ENCODE measurements at places on chromosomes 1 and 21.

GRCh38 chr1:45543581-45544417, 6.8 kb upstream of the AKR1A1 start:
- DNase-seq, result no peak

- no peak for DNase-seq
These were observed 10.9 kb downstream of the C1orf216 start for GRCh38 chr1:35707601-35708440.

- DNase-seq, result no peak
These were observed 30.0 kb downstream of the WNT3A start for GRCh38 chr1:228036701-228037231.

DNA sequence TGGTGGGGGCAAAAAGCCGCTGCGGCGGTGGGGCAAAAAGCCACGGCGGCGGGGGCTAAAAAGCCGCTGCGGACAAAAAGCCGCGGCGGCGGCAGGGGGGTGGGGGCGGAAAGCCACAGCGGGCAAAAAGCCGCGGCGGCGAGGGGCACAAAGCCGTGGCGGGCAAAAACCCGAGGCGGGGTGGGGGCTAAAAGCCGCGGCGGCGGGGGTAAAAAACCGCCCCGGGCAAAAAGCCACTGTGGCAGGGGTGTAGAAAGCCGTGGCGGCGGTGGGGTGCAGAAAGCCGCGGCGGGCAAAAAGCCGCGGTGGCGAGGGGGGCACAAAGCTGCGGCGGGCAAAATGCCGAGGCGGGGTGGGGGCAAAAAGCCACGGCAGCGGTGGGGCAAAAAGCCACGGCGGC, 3901.8 kb downstream of the SRGAP2C start:
- no peak for DNase-seq

DNA sequence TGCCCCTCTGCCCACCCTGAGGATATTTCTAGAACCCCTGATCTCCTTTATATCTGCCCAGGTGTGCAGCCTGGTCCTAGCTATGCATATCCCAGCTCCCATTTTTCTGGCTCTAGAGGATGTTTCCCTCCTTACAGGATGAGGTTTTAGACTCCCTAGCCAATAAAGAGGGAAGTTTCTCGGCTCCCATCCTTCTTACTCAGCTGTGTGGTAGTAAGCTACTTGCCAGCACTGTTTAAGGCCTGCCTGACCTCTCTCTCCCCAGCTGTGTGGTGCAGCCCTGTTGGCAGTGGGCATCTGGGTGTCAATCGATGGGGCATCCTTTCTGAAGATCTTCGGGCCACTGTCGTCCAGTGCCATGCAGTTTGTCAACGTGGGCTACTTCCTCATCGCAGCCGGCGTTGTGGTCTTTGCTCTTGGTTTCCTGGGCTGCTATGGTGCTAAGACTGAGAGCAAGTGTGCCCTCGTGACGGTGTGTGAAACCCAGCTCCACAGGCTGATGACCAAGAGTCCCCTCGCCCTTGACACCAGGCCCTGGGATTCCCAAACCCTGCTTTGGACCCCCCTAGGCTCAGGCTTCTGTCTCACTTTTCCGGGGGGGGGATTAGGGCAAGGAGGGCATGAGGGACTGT, 7.8 kb upstream of the P3R3URF start:
- no peak for DNase-seq

GRCh38 chr1:151325646-151326429, 1.4 kb downstream of the PI4KB start:
- no peak for DNase-seq

GRCh38 chr1:79235301-79236002, 228.9 kb upstream of the ADGRL4 start:
- no peak for DNase-seq

- DNase-seq, result no peak
These were observed 8.3 kb upstream of the DIPK1A start for GRCh38 chr1:92969517-92969916.

- DNase-seq, result no peak
These were observed at the start of gene CCDC28B for GRCh38 chr1:32200226-32201010. TSS of gene CCDC28B (plus strand) at chr1:32200595. CDS start at chr1:32201936, 1,341 bp downstream.

DNA sequence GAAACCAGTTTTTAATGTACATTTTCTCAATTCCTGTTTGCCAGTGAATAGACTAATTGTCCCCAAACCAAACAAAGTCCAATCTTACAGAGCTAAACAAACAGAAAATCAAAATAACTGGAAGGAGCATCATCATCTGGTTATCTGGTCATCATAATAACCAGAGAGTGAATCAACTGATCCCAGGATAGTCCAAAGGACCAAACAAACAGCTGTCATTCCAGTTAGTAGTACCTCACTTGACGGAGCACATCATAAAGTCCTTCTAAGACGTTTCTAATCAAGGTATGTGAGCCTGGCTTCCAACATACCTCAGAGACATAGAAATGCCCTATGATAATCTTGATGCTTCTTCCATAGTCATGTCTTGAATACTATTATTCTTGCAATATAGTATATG, 240.5 kb downstream of the LTN1 start:
- no peak for DNase-seq

GRCh38 chr1:117364240-117364639, 3.0 kb upstream of the MAN1A2 start:
- no peak for DNase-seq

DNA sequence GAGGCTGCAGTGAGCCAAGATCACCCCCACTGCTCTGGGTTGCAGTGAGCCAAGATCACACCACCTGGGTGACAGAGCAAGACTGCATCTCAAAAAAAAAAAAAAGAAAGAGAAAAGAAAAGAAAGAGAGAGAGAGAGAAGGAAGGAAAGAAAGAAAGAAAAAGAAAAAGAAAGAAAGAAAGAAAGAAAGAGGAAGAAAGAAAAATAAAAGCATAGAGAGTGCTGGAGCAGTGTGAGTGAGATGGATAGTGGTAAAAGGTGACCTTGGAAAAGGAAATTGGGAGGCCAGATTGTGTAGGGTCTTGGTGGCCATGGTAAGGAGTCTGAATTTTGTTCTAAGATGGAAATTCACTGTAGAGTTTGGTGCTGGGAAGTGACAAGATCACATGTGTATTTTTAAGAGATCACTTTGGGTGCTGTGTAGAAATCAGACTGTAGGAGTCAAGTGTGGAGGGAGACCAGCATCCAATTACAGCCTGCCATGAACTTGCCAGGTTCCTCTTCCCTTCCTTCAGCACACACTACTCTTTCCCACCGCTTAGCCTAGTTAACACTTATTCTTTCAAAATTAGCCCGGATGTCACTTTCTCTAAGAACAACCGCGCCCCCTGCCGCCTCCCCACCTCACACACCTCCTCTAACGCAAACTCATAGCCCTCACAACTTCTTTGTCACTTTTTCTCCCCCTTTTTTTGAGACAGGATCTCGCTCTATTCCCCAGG, 17.9 kb downstream of the MTX1 start:
- DNase-seq, result no peak

- DNase-seq, result no peak
These were observed 187.3 kb downstream of the SLC44A5 start for GRCh38 chr1:75423616-75424015.

GRCh38 chr1:93108335-93108734, 29.3 kb downstream of the MTF2 start:
- DNase-seq, result no peak

DNA sequence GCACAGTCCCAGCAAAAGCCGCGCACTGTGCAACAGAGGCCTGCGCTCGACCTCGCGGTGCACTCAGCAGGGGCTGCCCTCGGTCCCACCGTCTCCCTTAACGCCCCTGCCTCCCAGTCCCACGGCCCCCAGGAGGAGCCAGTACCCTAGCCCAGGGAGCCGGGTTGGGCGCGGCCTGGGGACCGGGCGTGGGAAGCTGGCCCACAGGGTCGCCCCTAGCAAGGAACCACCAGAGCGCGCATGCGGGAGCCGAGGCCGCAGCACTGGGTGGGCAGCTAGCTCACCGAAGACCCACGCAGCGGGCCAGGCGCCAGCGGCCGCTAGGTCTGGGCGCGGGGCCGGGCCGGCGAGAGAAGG, 21.6 kb upstream of the ZNF678 start:
- no peak for DNase-seq

GRCh38 chr21:34510148-34511142, 1.6 kb downstream of the KCNE1 start:
- no peak for DNase-seq

DNA sequence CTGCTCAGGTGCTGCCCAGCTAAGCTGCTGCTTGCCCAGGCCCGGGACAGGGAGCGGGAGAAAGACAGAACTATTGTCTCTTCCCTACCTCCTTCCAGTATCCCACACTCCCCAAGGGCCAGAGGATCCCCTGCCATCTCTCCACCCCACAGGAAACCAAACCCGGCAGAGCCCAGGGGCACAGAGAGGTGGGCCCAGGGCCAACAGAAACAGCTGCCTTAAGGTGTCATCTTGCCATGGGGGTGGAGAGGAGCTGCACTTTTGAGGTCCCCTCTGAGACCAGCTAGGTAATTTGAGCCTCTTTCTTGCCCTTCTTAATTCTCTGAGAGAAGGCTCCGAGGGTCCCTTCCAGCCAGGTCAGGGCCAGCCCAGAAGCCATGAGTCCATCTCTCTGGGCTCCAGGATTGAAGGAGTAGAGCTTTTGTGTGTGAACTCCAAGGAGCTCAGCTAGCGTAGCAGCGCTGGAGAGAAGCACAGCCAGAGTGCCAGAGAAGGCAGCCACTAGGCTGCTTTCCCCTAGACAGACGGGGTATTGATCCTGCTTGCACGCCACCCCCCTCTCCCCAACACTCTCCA, 9.7 kb upstream of the GPR61 start:
- DNase-seq, result no peak

GRCh38 chr1:51032936-51033335, 62.9 kb downstream of the CDKN2C start:
- DNase-seq, result no peak

DNA sequence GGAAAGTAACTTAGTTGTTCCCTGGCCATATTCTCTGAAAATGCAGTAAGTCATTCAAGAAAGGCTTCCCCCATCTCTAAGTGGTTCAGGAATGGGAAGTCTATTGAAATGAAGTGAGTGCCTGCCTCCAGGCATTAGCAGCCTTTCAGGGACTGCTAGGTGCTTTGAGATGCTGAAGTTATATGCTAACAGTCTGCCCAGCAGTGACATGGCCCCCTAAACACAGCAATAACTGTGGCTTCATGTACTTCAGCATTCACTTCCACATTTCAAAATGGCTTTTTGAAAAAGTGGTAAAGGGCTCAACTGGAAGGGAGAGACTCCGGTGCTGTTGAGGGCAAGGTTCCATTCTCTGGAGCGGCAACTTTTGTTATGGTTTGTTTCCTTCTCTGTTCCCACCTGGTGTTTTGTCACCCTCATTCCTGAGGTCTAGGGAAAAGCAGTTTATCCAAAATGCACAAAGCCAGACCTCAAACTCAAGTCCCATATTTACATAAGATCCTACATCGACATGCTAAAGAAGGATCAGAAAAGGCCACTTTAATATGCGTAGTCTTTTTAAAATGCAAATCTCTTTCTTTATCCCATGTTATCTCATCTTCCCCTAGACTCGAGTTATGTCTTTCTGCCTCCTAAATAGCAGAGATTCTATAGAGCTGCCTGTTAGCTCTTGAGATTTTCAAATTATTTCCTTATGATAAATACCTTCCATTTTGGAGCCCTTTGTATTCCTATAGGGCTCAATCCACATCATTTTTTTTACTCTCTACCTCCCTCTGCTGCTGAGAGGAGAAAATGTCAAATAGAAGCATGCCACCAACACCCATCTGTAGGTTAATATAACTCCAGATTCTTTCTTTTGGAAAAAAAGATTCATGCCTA, 34.2 kb upstream of the LRRC8C start:
- no peak for DNase-seq

DNA sequence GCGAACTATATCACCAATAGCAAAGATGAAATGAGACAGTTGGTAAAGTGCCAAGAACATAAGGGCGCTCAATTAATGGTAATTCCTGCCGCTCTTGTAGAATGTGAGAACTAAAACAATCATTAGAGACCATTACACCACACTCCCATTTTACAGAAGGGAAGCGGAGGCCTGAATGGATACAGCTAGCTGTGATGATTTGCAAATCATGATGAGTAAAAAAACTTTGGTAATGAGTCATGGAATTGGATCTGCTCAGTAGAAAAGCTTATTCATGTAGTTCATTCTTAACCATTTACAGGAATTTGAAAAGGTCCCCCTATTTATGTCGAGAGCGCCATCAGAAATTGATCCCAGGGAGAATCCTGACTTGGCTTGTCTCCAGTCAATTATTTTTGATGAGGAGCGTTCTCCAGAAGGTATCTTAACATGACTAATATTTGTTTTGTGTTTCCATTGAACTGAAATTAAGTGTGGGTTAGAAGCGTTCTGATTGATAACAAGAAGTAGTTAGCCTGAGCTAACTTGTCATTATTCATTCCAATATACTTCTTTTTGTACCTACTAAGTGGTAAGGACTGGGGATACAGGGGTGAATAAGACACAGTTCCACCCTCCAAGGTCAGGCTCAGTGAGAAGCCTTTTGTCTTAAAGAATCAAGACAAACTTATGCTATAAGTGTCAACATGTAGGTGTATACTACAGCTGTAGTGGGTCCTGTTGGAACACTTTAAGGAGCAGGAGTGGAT, 812 bp downstream of the TTC4 start:
- DNase-seq, result no peak

- DNase-seq, result no peak
These were observed 101.0 kb downstream of the DENND1B start for GRCh38 chr1:197674286-197674685.

DNA sequence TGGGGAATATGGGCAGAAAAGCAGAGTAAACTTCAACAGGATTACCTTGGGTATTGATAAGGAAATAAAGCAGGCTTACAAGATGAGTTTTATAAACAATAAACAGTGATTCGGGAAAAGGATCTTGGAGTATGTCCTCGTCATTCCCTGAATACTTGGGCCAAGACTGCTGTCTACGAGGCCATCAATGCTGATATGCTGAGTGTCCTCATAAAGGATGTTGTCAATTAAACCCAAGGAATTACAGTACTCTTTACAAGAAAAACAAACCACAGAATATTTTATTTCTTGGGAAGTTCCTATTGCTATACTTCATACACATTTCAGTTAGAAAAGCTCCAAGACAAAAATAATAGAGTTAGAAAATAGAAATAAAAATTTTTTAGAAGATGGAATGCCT, 34.9 kb downstream of the ATP1B1 start:
- no peak for DNase-seq

DNA sequence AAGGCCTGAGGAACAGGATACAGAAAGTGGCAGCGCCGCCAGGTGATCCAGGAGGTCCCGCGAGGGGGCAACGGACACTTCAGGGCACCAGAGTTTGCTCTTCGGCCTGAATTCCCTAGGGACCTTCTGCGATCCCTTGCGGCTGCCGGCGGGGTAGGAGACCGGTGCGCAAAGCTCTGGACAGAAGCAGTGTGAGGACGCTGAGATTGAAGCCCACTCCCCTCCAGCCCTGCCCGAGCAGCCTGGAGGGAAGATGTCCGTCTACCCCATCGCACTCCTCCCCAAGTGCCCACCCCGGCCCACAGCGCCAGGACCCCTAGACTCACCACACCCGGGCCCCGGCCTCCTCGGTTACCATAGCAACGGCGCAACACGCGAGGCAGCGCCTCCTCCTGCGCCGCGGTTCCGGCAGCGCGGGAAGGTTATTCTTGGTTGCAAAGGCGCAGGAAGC, at the start of gene ANKRD45:
TSS of gene ANKRD45 (minus strand) at position 361 of the 451 bp plus-strand sequence. CDS start 10,433 bp downstream, outside the sequence.
- no peak for DNase-seq
